ENCODE measurements at places on chromosomes 3 and 15. TPM values are rescaled to one million over a fixed set of nuclear protein-coding genes. Genes with fewer than 3 reads are reported as not detected.

- no peaks in the 10 kb centered on the region for H3K4me1 ChIP-seq
- H3K27me3 ChIP-seq = no peaks in the 10 kb centered on the region
- no peak overlapping the region for H3K27ac ChIP-seq
- no peaks in the 10 kb centered on the region for H3K36me3 ChIP-seq
- DNase-seq = no peak
Measured at GRCh38 chr3:6578526-6578925, 282.4 kb upstream of the GRM7 start.

DNA sequence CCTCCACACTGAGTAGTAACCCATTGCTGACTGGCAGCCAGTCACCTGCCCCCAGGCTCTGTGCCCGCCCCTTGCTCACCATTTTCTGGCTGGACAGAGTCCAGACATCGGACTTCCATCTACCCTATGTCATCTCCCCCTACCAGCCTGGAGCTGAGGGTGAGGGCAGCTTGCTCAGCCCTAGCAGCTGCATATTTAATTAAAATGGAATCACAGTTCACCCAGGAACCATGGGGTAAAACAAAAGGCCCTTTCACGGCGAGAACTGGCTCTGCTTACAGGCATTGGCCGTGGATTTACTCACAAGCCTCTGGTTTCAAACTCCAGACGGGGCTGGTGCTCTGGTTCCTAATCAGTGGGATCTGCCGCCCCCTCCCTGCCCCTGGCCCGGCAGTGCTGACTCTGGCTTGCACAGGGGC, 94.9 kb upstream of the ATP2B2 start:
- H3K36me3 ChIP-seq = no peaks in the 10 kb centered on the region
- no peak overlapping the region for H3K4me3 ChIP-seq
- DNase-seq = no peak
- peaks cover 38% of the 10 kb centered on the region for H3K27me3 ChIP-seq
- no peak overlapping the region for H3K27ac ChIP-seq

Gene EIF4G1
- 300 TPM for total RNA-seq

DNA sequence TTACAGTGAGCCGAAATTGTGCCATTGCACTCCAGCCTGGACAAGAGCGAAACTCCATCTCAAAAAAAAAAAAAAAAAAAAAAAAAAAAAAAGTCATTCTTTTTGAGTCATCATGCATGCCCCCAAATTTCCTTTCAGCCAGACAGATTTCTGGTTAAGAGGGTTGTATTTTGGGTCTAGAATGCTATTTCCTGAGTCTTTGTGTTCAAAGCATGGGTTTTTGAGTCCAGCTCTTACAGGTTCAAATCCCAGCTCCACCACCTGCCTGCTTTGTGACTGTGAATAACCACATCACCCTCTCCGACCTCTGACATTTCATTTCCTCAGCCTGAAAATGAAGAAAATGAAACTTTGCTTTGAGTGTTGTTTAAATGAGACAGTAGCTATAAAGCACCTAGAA, 9.3 kb upstream of the C15orf61 start:
- peaks cover 7% of the 10 kb centered on the region for H3K4me1 ChIP-seq
- no peak overlapping the region for H3K4me3 ChIP-seq
- H3K36me3 ChIP-seq = peaks cover 12% of the 10 kb centered on the region
- H3K27me3 ChIP-seq = no peaks in the 10 kb centered on the region
- no peak overlapping the region for H3K27ac ChIP-seq

GRCh38 chr3:114442246-114442645, 148.4 kb downstream of the TIGIT start:
- H3K4me3 ChIP-seq = no peak overlapping the region
- no peak for DNase-seq
- no peaks in the 10 kb centered on the region for H3K4me1 ChIP-seq
- H3K27ac ChIP-seq = no peak overlapping the region

- DNase-seq = no peak
- no peak overlapping the region for H3K27ac ChIP-seq
- H3K27me3 ChIP-seq = peaks cover 39% of the 10 kb centered on the region
- peak overlapping the region; percentile 50 for H3K4me3 ChIP-seq
Measured at GRCh38 chr3:190863119-190863465, 598 bp upstream of the GMNC start.

DNA sequence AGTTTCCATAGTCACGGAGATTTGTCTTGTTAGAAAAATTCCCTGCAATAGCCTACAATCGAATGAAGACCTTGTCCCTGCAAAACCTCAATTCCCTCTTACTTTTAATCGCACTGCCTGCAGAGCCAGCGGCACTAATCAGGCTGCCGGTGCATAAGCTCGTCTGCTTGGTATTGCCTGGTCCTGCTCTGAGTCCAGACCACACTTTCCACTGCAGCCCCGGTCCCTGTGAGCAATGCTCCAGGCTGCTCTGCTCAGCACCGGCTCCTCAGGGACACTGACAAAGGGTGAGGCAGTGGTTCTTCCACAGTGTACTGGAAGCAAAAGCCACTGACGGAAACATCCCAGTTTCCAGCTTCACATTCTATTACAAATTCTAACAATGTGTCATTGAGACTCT, 164.3 kb downstream of the OCA2 start:
- no peaks in the 10 kb centered on the region for H3K27me3 ChIP-seq
- no peak for DNase-seq
- H3K36me3 ChIP-seq = no peaks in the 10 kb centered on the region
- no peak overlapping the region for H3K27ac ChIP-seq
- H3K4me1 ChIP-seq = no peaks in the 10 kb centered on the region

DNA sequence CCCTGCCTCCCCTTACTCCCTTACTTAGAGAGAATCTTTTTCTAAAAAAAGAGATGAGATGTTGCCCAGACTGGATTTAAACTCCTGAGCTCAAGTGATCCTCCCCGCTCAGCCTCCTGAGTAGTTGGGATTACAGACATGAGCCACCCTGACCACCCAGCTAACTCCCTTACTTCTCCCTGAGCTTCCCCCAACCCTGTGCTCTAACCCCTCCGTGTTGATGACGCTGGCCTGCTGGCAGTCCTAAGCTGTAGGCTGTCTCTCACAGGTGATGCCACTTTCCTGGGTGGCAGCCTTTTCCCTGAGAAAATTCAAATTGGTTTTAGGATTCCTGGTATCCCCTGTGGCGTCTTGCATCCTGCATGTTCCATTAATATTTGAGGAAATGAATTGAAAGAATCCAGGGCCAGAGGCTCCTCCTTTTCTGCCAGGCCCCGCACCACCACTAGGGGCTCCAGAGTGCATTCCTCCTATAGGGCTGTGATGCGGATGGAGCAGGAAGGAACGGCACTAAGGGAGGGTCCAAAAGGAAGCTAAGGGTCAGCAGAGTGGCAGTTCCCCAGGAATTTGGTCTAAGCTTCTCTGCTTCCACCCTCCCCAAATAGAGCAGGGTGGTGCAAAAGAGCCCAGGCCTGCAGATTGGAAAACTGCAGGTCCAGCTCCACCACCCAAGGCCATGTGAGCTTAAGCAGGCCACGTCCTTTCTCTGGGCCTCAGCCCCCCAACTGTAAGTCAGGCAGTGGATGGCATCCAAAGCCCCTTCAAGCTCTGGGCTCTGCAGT, 101.1 kb downstream of the DAPK2 start:
- no peaks in the 10 kb centered on the region for H3K36me3 ChIP-seq
- no peaks in the 10 kb centered on the region for H3K27me3 ChIP-seq
- peaks cover 6% of the 10 kb centered on the region for H3K4me1 ChIP-seq

GRCh38 chr3:20052851-20053250, 12.6 kb downstream of the KAT2B start:
- DNase-seq = no peak
- H3K4me3 ChIP-seq = no peak overlapping the region
- peaks cover 43% of the 10 kb centered on the region for H3K4me1 ChIP-seq
- H3K27ac ChIP-seq = peak overlapping the region; percentile 14
- no peaks in the 10 kb centered on the region for H3K27me3 ChIP-seq
- peaks cover 11% of the 10 kb centered on the region for H3K36me3 ChIP-seq

DNA sequence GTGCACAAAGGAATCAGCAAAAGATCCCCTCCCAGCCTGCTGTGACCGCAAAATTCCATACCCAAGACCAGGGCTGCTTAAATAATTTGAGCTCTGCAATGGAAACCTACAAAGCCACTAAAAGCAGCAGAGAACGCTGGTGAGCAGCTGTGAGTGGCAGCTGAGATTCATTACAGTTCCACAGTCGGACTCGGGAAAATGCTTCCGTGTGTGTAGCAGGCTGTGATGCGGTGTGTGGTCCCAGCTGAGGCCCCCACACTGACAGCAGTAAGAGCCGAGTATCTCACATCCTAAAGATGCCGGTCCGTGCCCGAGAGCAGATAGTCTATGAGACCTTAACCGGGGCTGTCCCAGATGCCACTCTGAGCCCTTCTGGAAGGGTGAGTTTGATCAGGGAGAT, 37.4 kb downstream of the TM2D3 start:
- H3K36me3 ChIP-seq = no peaks in the 10 kb centered on the region
- H3K27me3 ChIP-seq = no peaks in the 10 kb centered on the region
- H3K27ac ChIP-seq = no peak overlapping the region
- DNase-seq = no peak
- H3K4me3 ChIP-seq = no peak overlapping the region
- no peaks in the 10 kb centered on the region for H3K4me1 ChIP-seq

Gene LRRN1
- total RNA-seq = 0.20 TPM

DNA sequence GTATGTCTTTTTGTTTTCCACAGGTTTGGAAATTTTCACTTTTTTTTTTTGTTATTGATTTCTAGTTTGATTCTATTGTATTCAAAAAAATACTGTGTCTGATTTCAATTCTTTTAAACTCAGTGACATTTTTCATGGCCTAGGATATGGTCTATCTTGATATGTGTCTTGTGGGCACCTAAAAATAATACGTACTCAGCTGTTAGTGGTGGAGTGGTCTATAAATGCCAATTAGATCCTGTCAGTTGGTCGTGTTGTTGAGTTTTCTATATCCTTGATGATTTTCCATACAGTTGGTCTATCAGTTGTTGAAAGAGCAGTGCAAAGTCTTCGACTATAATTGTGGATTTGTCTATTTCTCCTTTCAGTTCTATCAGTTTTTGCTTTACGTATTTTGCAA, 61.7 kb downstream of the LSM3 start:
- peaks cover 9% of the 10 kb centered on the region for H3K27me3 ChIP-seq
- H3K27ac ChIP-seq = no peak overlapping the region
- H3K36me3 ChIP-seq = no peaks in the 10 kb centered on the region
- no peaks in the 10 kb centered on the region for H3K4me1 ChIP-seq

DNA sequence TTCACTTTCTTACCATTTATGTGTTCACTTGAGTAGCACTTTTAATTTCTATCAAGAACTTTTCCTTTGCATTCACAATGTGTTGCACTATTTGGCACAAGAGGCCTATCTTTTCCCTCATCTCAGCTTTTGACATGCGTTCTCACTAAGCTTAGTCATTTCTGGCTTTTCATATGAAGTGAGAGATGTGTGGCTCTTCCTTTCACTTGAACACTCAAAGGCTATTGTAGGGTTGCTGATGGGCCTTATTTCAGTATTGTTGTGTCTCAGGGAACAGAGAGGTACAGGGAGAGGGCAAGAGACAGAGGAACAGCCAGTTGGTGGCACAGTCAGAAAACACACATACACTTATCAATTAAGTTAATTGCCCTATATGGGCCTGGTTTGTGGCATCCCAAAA, 127.4 kb upstream of the MLF1 start:
- no peaks in the 10 kb centered on the region for H3K36me3 ChIP-seq
- no peak overlapping the region for H3K4me3 ChIP-seq
- peaks cover 14% of the 10 kb centered on the region for H3K4me1 ChIP-seq
- DNase-seq = no peak

DNA sequence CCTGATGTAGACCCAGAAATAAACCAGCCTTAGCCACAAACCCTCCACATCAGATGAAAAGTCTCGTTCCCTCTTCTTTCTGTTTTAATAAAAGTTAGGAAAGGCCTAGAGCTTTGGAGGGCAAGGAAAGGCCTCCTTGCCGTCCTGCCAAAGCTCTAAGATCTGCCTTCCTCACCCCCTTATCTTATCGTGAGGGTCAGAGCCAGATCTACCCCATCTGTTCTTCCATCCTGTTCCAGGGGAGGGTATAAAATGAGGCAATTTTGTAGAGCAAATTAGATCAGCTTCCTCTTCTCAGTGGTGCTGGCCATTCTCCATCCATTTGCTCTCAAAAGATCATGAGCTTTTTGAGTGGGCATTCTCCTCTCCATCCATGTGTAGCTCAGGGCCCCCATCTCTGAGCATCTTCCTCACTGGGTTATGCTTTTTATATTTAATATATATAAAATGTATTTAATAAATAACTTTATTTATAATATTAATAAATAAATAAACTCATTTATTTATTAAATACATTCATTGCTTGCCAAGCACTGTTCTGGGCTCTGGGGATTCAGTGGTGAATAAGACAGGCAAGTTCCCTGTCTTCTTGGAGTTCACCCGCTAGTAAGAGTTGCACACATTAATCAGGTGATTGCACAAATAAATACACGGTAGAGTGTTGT, 2.0 kb upstream of the SLC24A1 start:
- H3K4me1 ChIP-seq = no peaks in the 10 kb centered on the region
- H3K4me3 ChIP-seq = no peak overlapping the region
- DNase-seq = no peak
- H3K36me3 ChIP-seq = no peaks in the 10 kb centered on the region
- no peak overlapping the region for H3K27ac ChIP-seq

DNA sequence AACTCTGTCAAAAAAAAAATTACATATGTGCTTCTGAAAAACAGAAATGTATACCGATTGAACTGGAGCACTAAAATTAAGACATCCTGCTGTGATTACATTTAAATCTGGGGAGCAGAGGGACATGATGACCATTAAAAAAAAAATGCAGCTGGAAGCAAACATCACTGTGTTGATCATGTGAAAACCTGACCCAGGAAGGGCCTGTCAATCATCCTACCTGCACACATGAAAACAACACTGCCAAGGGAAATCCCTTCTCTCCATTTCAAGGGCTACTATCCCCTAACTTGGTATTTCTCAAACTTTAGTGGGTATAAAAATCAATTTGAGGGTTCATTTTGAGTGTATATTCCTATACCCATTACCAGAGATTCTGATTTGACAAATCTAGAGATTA, 719.9 kb upstream of the CBLB start:
- peaks cover 2% of the 10 kb centered on the region for H3K27me3 ChIP-seq
- H3K27ac ChIP-seq = peak overlapping the region; percentile 41

DNA sequence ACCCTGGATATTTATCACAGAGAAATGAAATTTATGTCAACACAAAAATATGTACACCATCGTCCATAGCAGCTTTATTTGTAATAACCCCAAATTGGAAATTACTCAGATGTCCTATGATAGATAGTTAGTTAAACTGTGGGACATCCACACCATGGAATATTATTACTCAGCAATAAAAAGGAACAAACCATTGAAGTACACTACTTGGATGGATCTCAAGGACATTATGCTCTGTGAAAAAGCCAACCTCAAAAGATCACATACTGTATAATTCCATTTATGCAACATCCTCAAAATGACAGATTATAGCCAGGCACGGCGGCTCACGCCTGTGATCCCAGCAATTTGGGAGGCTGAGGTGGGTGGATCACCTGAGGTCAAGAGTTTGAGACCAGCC, 113.3 kb downstream of the PGPEP1L start:
- no peak overlapping the region for H3K27ac ChIP-seq
- H3K4me3 ChIP-seq = no peak overlapping the region
- H3K27me3 ChIP-seq = no peaks in the 10 kb centered on the region
- no peak for DNase-seq
- peaks cover 8% of the 10 kb centered on the region for H3K36me3 ChIP-seq

- H3K27ac ChIP-seq = no peak overlapping the region
- no peak for DNase-seq
- H3K27me3 ChIP-seq = peaks cover 6% of the 10 kb centered on the region
- no peaks in the 10 kb centered on the region for H3K4me1 ChIP-seq
- no peaks in the 10 kb centered on the region for H3K36me3 ChIP-seq
Measured at GRCh38 chr15:36571301-36571700, 8.1 kb upstream of the CDIN1 start.

Measured in activated CD4-positive, alpha-beta T cell treated with anti-CD3 and anti-CD28 coated beads, Interleukin-2, amount 10 ng/mL, durations not matched to agents 7 days and 5 days (primary cell).